ENCODE measurements at places on chromosomes 1 and 21.

GRCh38 chr1:77265180-77265579 is 16.6 kb upstream of the AK5 start:
- DNase-seq, result no peak

- no peak for DNase-seq
These were observed 756 bp upstream of the RBM34 start for GRCh38 chr1:235161685-235162327.

- no peak for DNase-seq
These were observed 206.9 kb upstream of the LMO4 start for GRCh38 chr1:87121711-87122163.

DNA sequence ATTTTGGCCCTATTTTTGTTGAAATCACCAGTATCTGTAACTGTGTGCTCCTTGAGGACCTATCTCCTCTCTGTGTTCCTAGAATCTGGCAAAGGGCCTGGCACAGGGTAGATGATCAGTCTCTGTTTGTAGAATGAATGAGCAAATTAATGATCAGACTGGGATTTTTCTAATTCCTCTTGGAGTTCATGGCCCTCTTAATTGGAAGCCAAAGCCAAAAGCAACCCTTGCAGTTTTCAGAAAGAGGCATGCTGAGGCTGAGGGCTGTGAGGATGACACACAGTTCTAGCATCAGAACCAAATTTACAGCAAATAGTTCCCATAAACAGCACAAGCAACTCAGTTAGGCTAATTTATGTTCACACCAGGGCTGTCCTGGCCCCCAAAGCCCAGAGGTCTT is 111.1 kb upstream of the BEND5 start:
- DNase-seq, result no peak

- DNase-seq, result no peak
These were observed 8.1 kb upstream of the RNF187 start for GRCh38 chr1:228478912-228479711.

GRCh38 chr1:202888221-202888530 is 773 bp downstream of the RABIF start:
- DNase-seq, result no peak

GRCh38 chr1:97137862-97138514 is 416.4 kb downstream of the PTBP2 start:
- DNase-seq, result no peak

DNA sequence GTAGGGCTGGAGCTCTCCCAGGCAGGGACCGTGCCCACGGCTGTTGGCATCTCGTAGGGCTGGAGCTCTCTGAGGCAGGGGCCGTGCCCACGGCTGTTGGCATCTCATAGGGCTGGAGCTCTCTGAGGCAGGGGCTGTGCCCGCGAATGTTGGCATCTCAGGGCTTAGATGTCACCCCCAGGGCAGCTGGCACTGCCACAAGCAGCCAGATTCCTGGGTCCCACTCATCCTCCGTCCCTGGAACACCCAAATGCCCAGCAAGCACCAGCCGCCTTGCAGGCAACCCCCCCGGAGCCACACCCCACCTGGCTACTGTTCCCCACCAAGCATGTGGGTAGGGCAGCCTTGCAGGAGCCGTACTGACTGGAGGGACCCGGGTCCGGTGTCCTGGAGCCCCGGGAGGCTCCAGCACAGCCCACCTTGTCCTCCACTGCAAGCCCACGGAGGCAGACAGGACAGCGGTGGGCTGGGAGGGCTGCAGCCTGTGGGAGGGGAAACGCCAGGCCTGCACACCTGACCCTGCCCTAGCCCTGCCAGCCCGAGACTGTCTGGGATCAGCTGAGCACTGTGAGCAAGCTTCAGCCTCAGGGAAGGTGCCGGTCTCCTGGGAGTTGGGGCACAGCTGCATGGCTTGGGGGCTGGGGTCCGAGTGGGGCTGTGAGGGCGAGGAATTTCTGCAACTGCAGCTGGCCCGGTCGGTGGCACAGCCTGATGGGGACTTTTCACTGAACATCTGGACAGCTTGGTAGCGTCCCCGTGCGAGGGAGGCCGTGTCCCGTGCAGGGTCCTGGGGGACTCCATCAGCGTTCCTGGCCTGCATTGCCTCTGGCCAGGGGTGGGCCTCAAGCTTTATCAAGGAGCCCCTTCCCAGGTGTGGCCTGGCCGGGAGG is 53.6 kb downstream of the COL18A1 start:
- DNase-seq, result no peak

- no peak for DNase-seq
These were observed 56.2 kb upstream of the SMYD2 start for GRCh38 chr1:214224611-214225354.

GRCh38 chr1:193181536-193181935 is 4.9 kb downstream of the B3GALT2 start:
- DNase-seq, result no peak

DNA sequence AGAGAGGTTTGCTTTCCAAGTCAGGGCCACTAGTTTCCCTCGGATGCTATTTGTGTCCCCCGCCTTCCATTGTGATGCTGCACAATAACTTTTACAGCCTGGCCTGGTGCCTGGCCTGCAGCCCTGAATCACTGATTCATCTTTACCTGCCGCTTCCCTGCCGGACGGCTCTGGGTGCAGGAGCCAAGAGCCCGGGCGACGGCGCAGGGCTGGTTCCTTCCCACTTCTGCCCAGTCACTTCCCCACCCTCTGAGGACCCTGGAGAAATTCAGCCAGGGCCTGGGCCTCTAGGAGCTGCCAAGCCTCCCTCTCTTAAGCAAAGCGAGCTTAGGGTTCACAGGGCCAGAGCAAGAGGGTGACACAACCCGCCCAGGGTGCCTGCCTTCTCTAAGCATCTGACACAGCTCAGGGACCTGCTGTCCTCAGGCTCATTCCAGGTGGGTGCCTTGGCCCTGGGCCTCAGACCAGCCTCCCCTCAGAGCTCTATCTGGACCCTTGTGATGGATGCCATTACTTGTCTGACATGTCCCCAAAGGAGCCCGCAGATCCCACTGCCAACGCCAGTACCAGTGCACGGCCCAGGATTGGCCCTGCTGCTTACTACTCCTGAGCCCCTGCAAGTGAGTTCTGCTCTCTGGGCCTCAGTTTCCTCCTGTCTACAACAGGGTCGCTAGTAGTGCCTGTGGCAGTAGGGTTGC is 381.0 kb upstream of the VAMP3 start:
- DNase-seq, result no peak

- no peak for DNase-seq
These were observed 5.2 kb upstream of the NR5A2 start for GRCh38 chr1:200022239-200022804.

GRCh38 chr1:33692206-33693188 is 171.4 kb upstream of the HMGB4 start:
- DNase-seq, result no peak

GRCh38 chr1:117346206-117346928 is 20.9 kb upstream of the MAN1A2 start:
- DNase-seq, result no peak

DNA sequence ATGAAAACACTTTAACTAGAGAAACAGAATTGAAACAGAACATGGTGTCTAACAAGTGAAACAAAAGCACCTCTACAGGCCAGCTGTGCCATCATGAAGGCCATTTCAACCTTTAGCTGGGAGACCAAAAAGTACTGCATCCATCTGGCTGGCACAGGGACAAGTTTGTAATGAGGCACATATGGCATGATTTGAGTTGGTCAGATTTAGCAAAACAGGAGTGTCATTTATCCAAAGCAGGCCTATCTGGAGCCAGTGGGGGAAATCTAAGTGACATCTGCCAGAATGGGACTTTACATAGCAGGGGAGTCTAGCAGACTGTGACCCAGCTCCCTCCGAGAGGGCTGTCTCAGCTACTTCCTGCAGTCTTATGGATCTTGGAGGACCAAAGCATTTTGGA is 51.9 kb downstream of the DNTTIP2 start:
- no peak for DNase-seq

- no peak for DNase-seq
These were observed 15.8 kb downstream of the KMO start for GRCh38 chr1:241548008-241548407.

DNA sequence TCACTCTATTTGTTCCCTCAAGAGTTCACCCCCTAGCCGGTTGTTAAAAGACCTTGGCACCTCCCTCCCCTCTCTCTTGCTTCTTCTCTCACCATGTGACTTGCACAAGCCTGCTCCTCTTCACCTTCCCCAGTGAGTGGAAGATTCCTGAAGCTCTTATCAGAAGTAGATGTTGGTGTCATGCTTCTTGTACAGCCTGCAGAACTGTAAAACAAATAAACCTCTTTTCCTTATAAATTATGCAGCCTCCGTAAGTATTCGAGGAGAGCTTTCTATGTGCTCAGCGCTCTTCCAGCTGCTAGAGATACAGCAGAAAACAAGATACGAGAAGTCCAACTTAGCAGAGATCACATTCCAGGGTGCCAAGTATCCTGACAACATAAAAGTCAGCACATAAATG is 147.0 kb upstream of the RUNX1 start:
- no peak for DNase-seq

DNA sequence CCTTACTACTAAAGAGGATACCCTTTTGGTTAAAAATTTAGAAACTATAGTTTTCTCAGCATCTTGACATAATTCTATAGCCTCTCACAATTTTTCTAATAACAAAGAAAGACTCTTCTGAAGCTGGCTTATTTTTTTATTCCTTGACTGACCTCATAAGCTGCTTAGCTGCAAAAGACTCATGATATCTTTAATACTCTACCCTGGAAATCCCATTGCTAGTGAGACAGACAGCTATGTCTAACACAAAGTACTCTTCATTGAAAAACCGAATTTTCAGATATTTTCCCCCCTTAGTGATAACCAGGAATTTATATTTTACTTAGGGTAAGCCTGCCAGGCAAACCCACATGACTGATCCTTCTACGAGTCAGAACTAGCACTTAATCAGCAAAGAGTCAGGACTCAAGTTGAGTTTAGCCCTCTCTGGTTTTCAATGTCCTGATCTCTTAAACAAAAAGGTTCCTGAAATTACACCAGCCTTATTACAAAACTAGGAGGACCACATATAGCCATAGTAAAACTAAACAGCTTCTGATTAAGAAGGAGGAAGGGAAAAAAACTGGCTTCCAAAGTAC is 56.9 kb downstream of the ENAH start:
- no peak for DNase-seq

- no peak for DNase-seq
These were observed 2.5 kb upstream of the RCSD1 start for GRCh38 chr1:167627615-167627864.

DNA sequence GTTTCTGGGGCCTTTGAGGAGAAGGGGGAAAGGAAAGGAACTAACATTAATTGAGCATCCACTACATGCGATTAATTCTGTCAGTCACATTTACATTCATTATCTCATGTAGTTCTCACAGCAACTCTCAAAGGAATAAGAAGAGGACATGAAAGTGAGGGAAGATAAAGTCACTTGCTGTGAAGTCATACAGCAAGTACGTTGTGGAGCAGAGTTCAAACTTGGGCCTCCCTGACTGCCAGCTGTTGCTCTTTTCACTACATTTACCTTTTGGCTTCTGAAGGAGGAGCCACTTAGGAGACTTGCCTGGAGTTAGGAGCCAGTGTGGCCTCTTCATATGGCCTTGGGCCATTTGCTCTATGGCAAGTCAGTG is 6.2 kb downstream of the ZNF691 start:
- DNase-seq, result no peak

DNA sequence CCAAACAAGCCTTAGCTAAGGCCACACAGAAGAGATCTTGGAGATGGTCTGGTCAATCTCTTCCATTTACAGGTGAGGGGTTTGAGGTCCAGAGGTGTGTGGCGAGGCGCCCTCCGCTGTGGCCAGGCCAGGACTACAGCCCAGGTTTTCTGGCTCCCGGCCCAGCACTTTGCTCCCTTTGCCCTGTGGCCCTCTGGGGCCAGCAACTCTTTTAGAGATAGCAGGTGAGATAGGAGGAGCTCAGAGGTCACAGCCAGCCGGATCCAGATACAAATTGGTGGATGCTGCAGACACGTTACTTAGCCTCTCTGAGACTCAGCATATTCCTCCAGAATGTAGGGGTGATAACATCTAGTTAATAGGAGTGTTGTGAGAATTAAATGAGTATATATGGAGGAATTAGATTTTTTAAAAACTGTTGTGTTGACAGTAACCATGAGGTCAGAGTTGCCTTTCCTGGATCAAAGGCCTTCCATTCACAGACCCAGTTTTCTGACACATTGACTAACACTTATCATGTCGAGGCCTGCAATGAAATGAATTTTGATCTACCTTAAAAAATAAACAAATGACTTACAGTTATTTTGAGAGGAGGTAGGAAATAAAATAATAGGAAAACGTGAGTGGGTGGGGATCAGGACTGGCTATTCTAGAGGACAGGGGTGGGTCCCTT is 16.6 kb downstream of the TEX35 start:
- no peak for DNase-seq

DNA sequence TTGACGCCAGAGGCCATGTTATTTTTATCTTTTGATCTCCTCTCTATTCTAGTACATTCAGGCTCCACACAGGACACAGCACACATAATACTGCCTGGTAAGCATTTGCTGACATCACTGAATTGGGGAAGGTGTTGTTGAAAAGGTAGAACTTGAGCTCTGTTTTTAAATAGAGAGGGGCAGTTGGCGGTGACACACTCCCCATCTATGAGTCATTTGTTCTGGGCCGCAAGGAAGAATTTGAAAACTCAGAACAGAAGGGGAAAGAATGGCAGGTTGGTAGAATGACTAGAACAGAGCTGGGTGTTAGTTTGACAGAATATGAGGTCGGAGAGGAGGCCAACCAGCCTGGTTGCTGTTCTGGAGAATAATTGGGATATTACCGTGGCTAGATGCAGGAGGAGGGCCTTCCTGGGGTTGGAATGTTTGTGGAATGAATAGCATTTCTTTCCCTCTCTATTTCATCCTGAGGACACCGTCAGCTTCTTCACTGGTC is 52.1 kb upstream of the ERRFI1 start:
- no peak for DNase-seq

- DNase-seq, result no peak
These were observed at the start of gene TTC39A for GRCh38 chr1:51330331-51331201. TTC39A (minus strand) TSS chr1:51330562; CDS start chr1:51330477, 85 bp downstream.

DNA sequence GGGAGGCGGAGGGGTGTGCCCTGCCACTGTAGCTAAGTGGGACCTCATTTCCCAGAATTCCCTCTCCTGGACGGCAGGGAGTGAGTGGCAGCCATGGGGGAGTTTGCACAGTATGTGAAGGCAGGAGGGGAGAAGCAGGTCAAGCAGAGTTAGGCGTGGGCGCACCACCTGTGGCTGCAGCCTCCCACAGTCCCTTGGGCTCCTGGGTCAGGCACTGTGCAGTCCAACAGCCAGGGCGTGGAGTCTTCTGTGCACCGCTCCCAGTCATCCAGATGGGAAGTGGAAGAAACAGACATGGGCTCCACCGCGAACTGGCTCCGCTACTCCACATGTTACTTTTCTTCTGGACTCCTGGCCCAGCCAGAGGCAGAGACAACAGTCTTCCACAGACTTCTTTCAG is 85.4 kb upstream of the TIAM1 start:
- no peak for DNase-seq

DNA sequence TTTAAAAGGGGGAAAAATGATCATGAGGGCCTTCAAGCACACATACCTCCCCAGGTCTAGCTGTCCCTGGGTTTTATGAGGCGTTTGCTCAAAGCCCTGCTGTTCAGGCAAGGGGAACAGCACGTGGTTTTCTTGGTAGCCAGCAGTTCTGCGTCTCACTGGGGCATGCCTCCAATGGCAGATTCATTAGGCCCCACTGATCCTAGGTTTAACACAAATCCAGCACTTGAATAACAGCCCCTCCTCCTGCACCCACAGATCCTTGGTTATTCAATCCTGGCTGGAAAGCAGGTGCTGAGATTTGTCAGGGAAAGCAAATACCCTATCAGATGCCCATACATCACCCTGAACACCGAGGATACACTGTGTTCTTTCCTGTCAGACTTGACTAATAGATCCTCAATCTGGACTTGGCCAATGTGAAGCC is 106.4 kb downstream of the ZC3H11B start:
- no peak for DNase-seq

All from T-helper 17 cell (primary cell).